ENCODE measurements at places on chromosomes 5 and 9.

DNA sequence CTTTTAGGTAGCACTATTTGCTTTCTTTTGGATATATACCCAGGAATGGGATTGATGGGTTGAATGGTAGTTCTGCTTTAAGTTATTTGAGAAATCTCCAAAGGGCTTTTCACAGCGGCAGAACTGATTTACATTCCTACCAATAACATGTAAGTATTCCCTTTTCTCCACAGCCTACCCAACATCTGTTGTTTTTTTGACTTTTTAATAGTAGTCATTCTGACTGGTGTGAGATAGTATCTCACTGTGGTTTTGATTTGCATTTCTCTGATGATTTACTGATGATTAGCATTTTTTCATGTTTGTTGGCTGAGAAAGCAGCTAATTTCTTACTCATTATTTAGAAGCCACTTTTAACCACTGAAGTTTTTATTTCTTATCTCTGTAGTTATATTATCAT is 221.1 kb upstream of the ACTBL2 start:
- no peak for DNase-seq

DNA sequence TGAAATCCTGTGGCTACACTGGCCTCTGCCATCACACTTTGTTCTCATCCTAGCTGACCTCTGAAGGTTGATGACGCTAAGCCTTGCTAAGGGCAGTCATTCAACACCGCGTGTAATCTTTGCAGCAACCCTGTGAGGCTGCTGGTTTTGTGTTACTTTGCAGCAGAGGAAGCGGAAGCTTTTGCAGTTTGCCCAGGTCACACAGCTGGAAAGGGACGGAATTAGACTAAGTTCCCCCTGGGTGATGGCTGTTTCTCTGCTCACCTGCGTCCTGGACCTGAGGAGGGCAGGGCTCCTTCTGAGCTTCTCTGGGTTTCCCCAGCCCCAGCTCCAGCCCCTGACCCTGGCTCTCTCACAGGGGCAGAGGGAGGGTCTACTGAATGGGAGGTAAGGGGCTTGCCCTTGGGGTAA is 7.3 kb upstream of the SLC25A51 start:
- DNase-seq, result no peak

GRCh38 chr9:107971241-107971640 is 481.7 kb upstream of the KLF4 start:
- DNase-seq, result no peak

DNA sequence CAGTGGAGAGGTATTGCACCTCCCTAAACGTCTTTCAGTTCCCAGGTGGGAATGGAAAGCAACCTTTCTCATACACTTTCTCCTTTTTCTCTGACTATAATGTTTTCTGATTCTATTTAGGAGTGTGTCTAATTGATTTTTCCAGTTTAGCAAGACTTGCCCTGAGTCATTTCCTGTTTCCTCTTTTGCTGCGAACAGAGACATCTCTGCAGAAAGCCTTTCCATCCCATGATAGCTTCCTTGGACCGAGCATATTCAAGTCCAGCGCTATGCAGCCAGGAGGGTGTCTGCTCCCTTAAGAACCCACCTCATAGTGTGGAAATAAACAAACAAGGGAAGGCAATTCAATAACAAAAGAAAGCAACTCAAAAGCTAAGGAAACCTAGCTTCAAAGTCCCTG is 60.0 kb upstream of the CDH6 start:
- peak; percentile 12 for DNase-seq

- DNase-seq, result no peak
These were observed 513.4 kb downstream of the CSNK1G3 start for GRCh38 chr5:124025306-124025845.

GRCh38 chr5:41009232-41009631 is 61.9 kb downstream of the MROH2B start:
- DNase-seq, result no peak

- no peak for DNase-seq
These were observed 144.6 kb downstream of the SMARCA2 start for GRCh38 chr9:2159521-2160454.

- DNase-seq, result no peak
These were observed 24.6 kb downstream of the TLE1 start for GRCh38 chr9:81664638-81665222.

GRCh38 chr5:6961837-6962635 is 248.8 kb downstream of the TENT4A start:
- DNase-seq, result no peak

DNA sequence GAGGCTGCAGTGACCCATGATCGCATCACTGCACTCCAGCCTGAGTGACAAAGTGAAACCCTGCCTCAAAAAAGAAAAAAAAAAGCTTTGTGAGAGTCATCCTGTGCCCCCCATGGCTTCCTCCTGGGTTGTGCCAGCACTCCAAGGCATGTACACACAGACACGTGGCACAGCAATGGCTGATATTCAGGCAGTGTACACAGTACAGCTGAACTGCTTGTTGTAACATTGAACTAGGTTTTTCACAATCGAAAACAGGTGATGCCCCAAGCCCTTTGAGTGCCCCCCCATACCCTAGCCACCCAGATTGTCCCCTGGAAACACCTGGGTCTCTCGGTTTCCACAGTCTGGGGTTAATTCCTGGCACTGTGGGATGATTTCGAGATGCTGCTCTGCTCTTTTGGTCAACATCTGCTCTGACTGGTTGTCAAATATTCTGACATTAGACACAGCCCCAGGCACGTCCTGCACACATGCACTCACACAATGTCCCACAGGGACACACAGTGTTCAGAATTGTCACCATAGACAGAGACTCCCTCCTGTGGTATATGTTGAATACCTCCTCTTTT is 9.2 kb downstream of the SPINK4 start:
- no peak for DNase-seq

- DNase-seq, result no peak
These were observed 479.5 kb upstream of the TNC start for GRCh38 chr9:115597330-115597895.

- DNase-seq, result no peak
These were observed 27.9 kb downstream of the ANXA1 start for GRCh38 chr9:73179589-73179988.

- DNase-seq, result no peak
These were observed 4.5 kb downstream of the CMBL start for GRCh38 chr5:10303201-10303600.

- DNase-seq, result no peak
These were observed 234.1 kb downstream of the AP3B1 start for GRCh38 chr5:78060421-78060820.

DNA sequence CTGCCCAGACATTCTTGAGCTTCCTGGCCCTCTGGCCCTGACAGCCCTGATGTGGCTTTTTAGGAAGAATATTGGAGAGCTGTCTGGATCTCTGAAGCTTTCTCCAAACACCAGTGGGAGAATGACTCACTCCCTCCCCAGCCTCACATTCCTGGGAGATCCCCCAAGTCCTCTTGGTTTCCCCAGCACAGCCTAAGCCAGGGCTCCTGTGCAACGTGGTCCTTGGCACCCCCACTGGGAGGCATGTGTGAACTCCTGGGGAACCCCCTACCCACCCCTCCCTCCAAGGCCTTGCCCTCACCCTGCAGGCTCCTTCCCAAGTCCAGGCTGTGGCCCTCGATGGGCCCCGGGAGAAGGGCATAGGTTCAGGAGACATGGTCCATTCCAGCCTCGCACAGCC is 12.7 kb downstream of the GLIPR2 start:
- no peak for DNase-seq

GRCh38 chr5:74490814-74491213 is 149.7 kb downstream of the ENC1 start:
- DNase-seq, result no peak

- DNase-seq, result no peak
These were observed 351.3 kb downstream of the ADGRV1 start for GRCh38 chr5:90909940-90910339.

DNA sequence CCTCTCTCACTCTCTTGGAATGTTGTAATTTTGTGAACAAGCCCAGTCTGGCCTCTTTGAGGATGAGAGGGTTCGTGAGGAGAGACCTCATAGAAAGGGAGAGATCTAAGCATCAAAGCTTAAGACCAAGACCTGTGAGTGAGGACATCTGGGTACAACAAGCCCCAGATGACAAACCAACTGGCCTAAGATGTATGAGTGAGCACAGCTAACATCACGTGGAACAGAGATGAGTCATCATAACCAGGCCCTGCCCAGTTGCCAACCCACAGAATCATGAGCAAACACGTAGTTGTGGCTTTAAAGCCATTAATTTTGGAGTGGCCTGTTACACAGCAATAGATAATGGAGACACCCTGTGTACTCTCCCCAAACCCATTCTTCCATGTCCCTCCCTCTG is 439.1 kb upstream of the KIF2A start:
- DNase-seq, result no peak

GRCh38 chr9:136203408-136204144 is 1.4 kb downstream of the LHX3 start:
- no peak for DNase-seq

DNA sequence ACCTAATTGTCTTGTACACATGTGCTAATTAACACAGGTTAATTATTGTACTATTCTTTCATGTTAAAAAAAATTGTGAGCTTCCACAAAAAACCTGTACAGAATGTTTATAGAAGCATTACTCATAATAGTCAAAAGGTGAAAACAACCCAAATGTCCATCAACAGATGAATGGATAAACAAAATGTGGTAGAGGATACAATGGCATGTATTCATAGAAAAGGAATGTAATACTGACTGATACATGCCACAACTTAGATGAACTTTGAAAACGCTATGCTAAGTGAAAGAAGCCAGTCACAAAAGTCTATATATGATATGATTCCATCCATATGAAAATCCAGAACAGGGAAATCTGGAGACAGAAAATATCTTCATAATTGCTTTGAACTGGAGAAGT is 25.6 kb downstream of the RRAGA start:
- no peak for DNase-seq

GRCh38 chr9:87445646-87446045 is 52.0 kb upstream of the DAPK1 start:
- peak; percentile 4 for DNase-seq

DNA sequence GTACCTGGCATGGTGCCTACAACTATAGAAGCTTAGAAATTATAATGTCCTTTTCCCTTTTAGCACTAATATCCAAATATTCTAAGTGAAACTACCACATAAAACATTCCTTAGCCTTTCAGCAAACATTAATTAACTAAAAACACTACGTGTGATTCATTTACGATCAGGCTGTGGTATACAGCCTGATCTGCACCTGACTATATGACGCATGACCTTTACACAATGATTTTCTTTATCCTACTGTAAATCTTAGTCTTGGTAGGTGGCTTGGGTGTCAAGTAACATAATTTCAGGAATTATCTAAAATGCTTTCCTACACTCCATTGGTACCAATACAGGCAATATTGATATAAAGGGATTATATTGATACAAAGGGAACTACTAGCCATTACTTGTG is 686.7 kb downstream of the DTWD2 start:
- no peak for DNase-seq

- no peak for DNase-seq
These were observed 43.1 kb upstream of the TTC39B start for GRCh38 chr9:15349892-15350761.

DNA sequence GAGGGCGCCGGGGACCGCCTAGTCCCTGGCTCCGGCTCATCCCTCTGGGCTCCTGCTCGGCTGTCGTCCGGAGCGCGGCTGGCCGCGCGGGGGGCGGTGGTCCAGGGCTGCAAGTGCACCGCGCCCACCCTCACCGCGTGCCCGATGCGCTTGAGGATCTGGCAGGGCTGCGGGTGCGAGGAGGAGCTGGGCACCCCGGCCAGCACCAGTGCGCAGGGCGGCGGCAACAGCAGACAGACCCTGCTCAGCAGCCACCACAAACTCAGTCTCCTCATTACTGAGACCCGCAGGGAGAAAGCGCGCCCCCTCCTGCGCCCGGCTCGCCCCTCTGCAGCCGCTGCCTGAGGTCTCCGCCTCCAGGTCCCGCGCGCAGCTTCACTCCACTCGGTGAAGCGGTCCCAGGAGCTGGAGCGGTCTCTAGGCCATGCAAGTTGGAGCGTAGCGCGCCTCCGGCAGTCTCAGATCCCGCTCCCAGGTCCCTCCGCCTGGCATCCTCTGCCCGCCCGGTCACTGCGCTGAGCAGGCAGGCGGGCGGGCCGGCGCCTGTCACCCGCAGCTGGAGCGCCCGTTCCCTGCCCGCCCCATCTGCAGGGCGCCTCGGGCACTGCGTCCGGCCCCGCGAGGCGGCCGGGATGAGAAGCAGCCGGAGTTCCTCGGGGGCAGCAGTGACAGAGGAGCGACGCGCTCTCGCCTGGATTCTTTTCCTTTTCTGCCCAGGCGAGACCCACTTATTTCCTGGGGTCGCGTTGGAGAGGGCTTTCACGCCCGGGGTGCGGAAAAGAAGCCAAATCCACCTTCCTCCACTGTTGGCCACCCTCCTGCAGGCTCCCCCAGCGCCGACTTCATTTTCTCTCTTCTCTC is 512 bp downstream of the GRIN3A start:
- no peak for DNase-seq

GRCh38 chr5:53571403-53571802 is 11.0 kb downstream of the NDUFS4 start:
- DNase-seq, result no peak

- DNase-seq, result no peak
These were observed 16.0 kb downstream of the ERP44 start for GRCh38 chr9:100082782-100083181.

- no peak for DNase-seq
These were observed 159.8 kb downstream of the TMC1 start for GRCh38 chr9:72681283-72681630.

DNA sequence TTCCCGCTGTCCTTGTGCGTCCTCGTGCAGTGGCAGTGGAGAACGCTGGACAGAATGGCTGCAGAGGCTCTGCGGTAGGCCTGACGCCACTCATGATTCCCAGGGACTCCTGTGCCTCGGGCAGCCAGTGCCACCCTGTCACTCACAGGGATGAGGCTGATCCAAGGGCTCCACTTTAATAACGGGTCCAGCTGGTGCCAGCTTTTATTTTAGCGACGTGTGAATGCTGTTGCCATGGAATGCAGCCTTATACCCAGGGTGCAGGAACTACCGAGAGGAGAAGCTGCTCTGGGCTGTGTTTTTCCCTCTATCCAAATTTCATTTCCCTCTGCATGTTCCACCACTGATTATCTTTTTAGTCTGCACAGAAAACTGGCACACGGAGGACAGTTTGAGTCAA is 15.8 kb upstream of the NTNG2 start:
- no peak for DNase-seq

- no peak for DNase-seq
These were observed 103.5 kb downstream of the NPR3 start for GRCh38 chr5:32814620-32815019.

All from GDM1 (cell line).